Umbilical cord (tissue), 2 donors: ENCODE measurements at places on chromosomes 3 and 15. TPM values are rescaled to one million over a fixed set of nuclear protein-coding genes. Genes with fewer than 3 reads are reported as not detected.

- no peak for DNase-seq
These were observed 164.9 kb upstream of the IL12A start for GRCh38 chr3:159823780-159824179.

MED12L gene
- 2.2 TPM for total RNA-seq

C3orf49 gene
- total RNA-seq = not detected

DNA sequence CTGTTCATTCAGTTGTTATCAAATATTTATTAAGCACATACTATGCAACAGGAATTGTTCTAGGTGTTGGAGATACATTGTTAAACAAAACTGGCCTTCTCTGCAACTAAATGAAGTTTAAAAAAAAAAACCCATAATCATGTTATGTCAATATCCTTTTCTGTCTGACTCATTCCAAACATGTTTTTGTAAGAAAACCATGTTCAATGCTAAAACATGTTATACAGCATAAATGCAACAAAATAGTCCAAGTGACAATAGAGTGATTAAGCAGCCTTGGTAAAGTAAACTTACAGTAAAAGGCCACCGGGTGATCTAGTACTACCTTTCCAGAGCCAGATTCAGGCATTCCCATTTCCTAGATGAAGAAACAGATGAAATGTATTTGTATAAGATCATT, 278.0 kb upstream of the NECTIN3 start:
- DNase-seq = no peak

GRCh38 chr3:54262541-54262940, 140.2 kb downstream of the CACNA2D3 start:
- DNase-seq = no peak

DNA sequence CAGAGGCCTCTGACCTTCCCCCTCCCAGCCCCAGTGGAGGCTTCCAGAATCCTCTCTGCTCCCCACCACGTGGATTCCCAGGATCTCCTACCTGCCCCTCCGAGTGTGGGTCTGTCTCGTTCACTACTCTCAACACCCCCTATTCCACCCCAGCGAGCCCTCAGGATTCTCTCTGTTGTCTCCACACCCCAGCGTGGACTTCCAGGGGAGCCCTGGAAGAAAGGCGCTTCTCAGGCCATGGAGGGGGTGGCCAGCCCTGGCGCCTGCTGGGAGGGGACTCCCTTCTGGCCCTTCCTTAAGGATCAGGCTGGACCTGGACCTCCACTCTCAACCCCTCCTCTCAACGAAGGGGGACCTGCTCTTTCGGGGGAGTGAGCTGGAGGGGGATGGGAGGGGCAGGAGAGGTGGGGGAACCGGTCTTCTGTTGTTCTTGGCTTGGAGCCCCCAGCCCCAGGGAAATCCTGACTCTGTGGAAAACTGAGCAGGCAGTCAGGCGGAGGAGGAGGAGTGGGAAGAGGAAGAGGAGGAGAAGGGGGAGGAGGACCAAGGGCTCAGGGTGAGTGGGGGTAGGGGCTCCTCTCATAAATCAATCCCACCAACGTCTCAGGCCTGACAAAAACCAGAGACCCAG, 32.9 kb downstream of the EPHB3 start:
- no peak for DNase-seq

GRCh38 chr3:188246905-188247304, 92.9 kb downstream of the LPP start:
- no peak for DNase-seq

- peak; percentile 54 for DNase-seq
These were observed 48.6 kb downstream of the SLC25A26 start for GRCh38 chr3:66269411-66269810.

DNA sequence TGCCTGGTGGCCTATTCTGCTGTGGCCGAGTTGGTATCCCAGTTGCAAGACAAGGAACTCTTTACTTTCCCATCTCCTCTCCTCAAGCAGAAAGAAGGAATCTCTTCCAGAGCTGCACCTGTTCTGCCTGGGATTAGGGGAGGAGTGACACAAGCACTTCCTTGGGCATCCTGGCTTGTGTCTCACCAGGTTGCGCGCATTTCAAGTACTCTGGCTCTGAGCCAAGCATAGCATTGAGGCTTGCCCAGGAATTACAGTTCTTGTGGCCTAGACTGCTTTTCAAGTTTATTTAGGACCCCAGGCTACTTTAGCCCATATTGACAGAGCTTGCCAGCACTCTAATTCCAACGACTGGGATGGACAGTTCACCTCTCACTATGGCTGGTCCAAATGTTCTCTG, 150.5 kb downstream of the RSRC1 start:
- no peak for DNase-seq

FOXL2 gene
- total RNA-seq = 5.3 TPM

GPR171 gene
- 3.6 TPM for total RNA-seq

DNA sequence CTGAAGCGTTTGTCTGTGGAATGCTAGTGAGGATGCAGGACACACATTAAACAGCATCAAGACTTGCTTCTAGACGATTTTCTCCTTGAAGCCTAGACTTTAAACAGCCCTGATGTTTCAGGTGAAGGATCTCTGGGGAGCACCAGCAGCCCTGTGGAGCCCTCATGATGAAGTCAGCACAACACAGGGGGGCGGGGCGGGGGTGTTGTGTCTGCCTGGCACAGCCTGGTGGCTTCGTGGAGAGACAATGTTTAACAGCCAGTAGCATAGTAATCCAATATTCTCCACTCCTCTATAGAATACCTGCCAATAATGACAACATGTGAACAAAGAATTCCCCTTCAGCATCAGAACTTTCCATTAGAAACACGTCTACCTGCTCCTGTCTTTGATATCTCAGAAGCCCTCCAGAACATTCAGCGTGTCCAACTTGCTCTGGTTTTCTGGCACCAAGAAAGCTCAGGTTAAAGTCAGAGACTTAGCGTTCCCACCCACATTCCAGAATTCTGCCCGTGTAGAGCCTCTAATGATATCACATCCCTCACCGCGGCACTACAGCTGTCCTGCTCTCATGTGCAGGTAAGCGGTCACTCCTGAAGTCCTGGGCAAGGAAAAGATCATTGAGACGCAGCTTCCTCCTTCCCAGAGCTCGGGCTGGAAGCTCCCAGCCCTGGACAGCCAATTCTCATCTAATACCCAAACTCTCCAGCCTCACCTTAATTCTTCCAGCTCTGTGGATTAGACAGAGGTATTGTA, 98.0 kb downstream of the ATP10A start:
- no peak for DNase-seq

DNA sequence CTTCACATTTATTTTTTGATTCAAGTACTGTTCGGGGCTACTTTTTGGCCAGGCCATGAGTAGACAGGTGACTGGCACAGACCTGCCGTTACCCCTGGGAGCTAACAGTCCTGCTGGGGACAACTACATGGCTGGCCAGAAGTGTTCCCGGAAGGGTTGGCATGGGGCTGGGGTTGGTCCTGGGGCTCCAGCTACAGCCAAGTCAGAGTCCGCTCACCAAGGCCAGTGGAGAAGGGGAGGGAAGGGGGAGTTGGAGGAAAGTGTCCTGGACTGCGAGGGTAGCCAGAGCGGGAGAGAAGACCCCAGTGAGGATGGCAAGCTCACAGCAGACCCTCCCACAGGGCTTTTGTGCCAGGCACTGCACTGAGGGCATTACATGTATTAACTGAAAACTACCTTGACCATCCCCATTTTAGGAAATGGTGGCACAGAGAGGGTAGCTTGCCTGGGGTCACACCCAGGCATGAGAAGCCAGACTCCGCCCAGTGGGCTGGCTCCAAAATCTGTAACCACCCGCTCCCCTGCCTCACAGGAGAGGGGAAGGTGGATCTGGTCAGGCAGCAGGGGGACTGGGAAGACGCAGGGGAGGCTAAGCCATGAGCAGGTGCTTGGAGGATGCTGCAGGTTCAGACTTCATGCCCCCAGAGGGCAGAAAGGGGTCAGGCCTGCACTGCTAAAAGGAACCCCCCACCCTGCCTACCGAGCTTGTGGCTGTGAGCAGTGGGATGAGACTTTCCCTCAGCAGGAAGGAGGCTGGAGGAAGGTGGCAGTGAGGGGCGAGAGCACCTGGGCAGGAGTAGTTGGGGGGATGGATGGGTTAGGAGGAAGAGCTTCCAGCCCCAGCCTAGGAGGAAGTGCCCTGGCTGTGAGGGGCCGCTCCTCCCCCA, 38.3 kb upstream of the ESYT3 start:
- no peak for DNase-seq

GRCh38 chr3:61602466-61602865, 41.1 kb downstream of the PTPRG start:
- DNase-seq = no peak

BFSP2 gene
- 3.4 TPM for total RNA-seq

GABRR3 gene
- total RNA-seq = 4.6 TPM

DNA sequence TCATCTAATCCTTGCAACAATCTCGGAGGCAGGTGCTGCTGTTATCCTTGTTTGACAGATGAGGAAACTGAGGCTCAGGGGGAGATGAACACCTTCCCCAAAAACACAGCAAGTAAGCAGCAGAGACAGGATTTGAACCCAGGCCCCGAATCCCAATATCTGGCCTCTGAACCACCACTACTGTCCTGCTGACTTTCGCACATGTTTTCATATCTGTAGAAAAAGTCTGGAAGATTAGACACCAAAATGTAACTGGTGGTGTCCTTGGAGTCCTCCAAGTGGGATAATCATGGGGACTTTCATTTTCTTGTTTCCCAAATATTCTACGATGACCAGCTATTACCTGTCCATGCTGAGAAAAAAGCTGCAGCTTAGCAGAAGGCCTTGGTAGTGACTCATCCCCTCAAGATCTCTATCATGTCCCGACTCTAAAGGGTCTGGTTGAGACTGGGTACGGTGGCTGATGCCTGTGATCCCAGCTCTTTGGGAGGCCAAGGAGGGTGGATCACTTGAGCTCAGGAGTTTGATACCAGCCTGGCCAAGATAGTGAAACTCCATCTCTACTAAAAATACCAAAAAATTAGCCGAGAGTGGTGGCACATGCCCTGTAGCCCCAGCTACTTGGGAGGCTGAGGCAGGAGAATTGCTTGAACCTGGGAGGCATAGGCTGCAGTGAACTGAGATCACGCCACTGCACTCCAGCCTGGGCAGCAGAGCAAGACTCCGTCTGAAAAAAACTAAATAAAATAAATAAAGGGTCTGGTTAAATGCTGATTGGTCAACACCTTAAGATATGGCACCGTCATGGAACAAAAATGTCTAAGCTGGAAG, 8.6 kb downstream of the IRAK2 start:
- no peak for DNase-seq

GRCh38 chr15:51936105-51936478, 35.5 kb downstream of the LEO1 start:
- DNase-seq = no peak

ANKDD1A gene
- total RNA-seq = 5.3 TPM

- DNase-seq = no peak
These were observed 10.1 kb downstream of the COL8A1 start for GRCh38 chr3:99648516-99648915.

- no peak for DNase-seq
These were observed 45.2 kb upstream of the NR2F2 start for GRCh38 chr15:96285305-96285704.

LHFPL4 gene
- 0.48 TPM for total RNA-seq

ARNT2 gene
- 5.3 TPM for total RNA-seq

TUSC7 gene
- 2.9 TPM for total RNA-seq

DNA sequence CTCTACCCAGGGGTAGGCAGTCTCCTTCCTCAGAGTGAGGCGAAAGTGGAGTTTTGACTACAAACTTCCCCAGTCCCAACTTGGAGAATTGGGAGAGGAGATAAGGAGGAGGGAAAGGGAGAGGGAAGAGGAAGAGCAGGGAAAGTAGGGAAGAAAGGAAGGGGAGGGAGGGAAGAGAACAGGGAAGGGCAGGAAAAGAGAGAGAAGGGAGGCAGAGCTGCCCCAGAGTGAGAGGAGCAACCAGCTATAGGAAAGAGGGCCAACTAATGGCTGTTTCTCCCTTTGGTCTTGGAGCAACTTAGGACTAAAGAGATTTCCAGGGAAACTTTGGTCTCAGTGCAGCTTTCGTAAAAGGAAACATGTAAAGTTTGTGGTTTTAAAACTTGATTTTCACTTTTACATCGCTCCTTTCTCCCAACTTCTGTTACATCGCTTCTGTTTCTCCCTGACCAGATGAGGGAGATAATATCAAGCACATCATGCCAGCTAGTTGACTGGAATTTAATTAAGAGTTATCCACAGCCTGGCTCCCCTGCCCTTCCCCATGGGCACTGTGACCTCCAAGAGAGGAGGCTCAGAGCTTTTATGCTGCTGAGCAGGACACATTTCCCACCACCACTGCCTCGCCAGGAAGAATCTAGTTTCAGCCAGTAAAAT, 1.4 kb downstream of the CA12 start:
- DNase-seq = no peak

DNA sequence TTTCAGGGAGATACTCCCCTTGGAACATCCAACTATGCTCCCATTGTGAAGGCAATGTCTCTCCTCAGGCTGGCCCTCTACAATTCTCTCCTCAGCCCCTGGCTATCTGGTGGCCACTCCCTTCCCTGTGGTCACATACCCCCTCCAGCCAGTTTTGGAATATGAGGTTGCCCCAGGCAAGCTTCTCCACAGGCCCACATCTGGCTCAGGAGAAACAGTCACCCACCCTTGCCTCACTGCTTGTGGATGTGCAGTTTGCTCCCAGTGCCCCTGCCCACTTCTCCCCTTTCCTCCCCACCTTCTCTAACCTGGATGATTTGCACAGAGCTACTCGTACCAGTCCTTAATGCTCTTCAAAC, 15.7 kb upstream of the TIPARP start:
- DNase-seq = no peak

- no peak for DNase-seq
These were observed 12.6 kb downstream of the ATP2C1 start for GRCh38 chr3:130906374-130906995.

GRCh38 chr15:101303408-101303807, 8.4 kb upstream of the SNRPA1 start:
- DNase-seq = no peak

CLEC3B gene
- 18.3 TPM for total RNA-seq

GRCh38 chr3:129586746-129587430, 19.6 kb downstream of the PLXND1 start:
- peak; percentile 92 for DNase-seq

ZPLD1 gene
- total RNA-seq = 3.6 TPM

DYNLT2B gene
- 17.3 TPM for total RNA-seq

DNA sequence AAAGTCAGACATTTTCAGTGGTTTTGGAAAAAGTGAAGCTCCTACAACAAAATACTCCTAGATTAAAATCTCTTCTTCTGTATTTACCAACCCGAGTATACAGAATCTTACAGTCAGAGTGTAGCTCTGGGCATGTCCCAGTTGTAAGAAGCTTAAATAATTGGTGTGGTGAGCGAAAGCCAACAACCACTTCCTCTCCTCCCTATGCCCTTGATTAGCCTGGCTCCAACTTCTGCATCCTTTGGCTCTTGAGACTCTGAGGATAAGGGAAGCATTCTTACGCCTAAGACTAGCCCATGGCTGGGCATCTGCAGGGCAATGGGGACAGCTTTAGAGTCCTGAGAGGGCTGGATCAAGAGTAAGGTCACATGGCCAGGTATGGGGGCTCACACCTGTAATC, 25.5 kb downstream of the RFT1 start:
- no peak for DNase-seq

POLR2M gene
- 514 TPM for total RNA-seq

DNA sequence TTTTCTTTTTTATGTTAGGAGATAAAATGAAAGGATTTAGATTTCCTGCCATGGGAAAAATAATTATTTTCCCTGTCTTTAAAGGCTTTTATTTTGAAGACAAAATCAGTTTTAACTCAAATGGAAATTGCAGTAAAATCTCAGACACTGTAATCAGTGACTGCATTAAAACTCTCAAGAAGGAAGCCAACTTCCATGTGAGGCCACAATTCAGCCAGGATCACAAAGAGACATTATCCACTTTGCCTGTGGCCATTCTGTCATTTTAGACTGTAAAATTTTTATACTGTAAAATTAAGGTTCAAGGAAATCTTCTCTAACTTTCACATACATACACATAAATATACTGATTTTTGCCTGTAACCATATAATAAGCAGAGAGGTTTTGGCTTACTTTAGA, 304.0 kb downstream of the TIGIT start:
- no peak for DNase-seq
